Panc1 (cell line): ENCODE measurements at places on chromosomes 16 and 17.

DNA sequence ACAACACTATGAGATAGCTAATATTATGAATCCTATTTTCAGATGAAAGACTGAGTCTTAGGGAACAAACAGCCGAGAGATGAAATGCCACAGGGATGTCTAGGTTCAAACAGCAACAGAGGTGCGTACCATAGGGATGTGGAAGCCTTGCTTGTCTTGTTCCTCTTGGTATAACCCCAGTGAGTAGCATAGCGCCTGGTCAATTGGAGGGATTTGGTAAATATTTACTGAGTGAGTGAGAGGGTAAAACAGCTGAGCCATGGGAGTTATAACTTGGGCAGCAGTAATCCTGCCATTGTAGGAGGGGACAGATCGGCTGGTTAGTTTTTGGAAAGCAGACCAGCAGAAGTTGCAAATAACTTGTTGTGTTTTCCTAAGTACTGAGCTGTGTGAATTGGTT lies 80.2 kb downstream of the WWOX start:
- no peak for DNase-seq

DNA sequence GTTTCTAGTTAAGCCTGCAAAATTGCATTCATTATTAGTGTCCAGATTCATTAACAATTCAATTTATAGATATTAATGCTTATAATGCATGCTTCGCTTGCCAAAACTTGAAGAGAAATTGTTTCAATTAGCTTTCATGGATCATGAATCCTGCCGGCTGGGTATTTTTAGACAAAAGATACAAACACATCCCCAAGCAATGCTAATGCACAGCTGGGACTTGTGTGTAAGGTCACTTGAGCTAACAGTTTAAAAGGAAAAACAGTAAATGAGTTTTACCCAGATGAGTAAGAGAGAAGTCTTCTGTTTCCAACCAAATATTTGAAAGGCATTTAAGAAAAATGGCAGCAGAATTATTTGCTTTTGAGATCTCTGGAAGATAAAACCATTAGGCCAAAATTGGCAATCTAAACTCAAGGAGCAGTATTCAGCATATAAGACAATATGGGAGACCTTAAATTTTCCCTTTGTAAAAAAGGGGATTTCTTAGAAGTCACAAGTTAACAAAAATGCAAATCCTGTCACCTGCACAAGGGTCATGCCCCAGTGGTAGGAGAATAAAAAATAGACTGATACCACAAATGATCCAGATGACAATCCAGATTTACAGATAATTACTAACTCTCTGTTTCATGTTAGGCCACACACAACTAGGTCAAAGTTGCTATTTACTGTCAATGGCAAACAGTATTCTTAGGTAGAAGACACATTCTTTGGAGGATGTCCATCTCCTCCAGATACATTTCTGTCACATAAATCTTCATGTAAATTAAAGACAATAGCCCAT lies 418.4 kb upstream of the PMFBP1 start:
- no peak for DNase-seq

GRCh38 chr16:311725-312124 lies 28.8 kb downstream of the PDIA2 start:
- no peak for DNase-seq

- DNase-seq = no peak
These were observed 6.2 kb downstream of the RPS6KB1 start for GRCh38 chr17:59899099-59899498.

GRCh38 chr16:3541527-3542155 lies 35.6 kb downstream of the NLRC3 start:
- no peak for DNase-seq

DNA sequence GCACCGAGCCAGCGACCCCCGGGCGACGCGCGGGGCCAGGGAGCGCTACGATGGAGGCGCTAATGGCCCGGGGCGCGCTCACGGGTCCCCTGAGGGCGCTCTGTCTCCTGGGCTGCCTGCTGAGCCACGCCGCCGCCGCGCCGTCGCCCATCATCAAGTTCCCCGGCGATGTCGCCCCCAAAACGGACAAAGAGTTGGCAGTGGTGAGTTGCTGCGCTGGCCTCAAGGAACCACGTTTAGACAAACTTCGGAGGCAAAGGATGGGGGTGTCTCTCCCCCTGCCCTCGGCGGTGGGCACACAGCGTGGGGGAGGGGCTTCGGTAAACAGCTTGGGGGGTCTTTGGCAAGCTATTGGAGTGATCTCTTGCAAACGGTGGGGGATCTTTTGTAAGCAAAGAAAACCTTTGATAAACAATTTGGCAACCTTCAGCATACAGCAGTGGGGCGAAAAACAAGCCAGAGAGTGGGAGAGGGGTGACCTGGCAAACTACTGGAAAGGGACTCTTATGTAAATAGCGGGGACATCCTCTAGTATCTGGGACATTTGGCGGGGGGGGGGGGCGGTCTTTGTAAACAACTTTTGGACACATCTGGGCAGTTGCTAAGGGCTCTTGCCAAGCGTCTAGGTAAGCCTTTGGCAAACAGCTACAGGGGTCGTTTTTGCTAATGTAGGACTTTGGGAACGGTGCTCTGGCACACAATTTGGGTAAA lies 587 bp downstream of the MMP2 start:
- DNase-seq = no peak

DNA sequence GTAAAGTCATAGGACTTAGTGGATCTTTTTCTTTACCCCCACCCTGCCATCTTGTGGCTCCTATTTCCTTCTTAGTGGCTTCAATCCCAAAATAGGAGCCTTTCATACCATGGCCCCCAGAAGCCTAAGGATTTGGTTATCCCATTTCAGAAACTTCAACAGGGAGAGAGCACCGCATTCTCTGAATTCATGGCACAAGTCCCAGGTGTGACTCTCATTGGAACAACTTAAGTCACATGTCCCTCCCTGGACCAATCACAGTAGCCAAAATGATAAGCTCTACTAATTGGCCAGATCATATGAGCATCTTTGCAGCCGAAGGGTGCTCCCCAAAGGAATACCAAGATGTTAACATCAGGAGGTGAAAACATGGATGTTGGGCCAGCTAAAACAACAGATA lies 43.2 kb downstream of the AXIN2 start:
- no peak for DNase-seq

GRCh38 chr17:80921741-80922579 lies 69.7 kb upstream of the CHMP6 start:
- no peak for DNase-seq
